ENCODE measurements at places on chromosomes 5 and 9.

DNA sequence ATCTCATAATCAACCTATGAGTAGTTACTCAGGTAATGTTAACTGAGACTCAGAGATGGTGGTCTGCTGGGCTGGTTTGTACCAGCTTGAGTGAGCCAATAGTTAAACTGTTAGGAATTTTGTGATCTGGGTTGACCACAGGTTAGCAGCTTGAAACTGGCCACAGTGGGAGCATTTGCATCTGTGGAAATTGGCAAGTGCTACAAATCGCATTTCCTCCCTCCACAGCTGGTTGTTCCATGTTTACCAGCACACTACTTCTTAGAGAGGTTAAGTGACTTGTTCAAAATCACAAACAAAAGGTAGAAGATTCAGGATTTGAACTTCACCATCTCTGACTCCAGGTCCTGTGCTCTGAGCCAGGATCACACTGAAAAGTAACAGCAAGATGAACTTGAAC lies 446.9 kb upstream of the CLINT1 start:
- DNase-seq, result no peak

- DNase-seq, result no peak
Measured at GRCh38 chr5:89991592-89991991, 418.0 kb downstream of the CETN3 start.

DNA sequence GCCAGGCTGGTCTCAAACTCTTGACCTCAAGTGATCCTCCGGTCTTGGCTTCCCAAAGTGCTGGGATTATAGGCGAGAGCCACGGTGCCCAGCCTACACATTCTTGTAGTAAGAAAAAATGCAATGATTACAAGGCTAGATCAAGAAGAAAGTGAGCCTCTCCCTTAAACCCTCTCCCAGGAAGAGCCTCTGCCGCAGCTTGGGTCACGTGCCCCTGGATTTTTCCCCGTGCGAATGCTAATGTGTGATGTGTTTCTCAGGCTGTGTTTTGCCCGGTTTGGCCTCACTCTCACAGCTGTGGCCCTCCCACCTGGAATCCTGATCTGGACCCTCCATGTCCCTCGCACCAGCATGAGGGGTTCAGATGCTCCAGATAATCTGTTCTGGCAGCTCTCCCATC lies 6.9 kb downstream of the PLPP7 start:
- no peak for DNase-seq

DNA sequence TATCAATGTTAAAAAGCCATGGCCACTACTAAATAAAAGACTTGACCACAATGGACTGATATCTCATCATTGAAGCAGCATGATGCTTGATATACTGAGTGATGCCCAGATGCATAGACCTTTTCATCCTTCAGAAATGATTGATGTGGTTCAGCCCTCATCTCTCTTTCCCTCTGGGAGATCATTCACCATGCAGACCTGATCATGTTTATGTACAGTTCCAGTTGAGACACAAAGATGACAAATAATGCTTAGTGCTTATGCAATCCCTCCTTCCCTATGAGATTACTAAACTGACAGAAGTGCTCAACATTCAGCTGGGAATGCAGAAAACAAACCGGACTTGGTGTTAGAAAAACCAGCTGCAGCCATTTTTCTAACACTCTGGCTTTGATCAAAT lies 91.9 kb upstream of the TLR4 start:
- no peak for DNase-seq

DNA sequence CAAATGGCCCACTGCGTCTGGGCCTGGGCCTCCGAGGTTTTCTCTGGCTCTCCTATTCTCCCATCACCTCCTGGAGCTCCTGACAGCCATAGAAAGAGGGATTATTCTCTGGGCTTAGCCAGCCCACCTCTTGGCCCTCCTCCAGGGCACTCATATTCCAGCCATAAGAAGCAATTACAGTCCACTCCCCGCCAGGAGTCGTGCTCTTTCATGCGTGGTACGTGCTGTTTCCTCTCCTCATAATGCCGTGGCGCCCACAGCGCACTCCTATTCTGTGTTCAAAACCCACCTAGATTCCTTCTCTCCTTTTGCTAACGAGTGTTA lies 240.8 kb upstream of the ZNF462 start:
- DNase-seq, result no peak
